Stimulated activated CD8-positive, alpha-beta memory T cell treated with anti-CD3 and anti-CD28 coated beads, Interleukin-15, amount 100 ng/mL, for 1 hour (primary cell): ENCODE measurements at places on chromosomes 7 and 10.

GRCh38 chr10:92240289-92241157, 50.4 kb downstream of the CPEB3 start:
- no peak for DNase-seq

DNA sequence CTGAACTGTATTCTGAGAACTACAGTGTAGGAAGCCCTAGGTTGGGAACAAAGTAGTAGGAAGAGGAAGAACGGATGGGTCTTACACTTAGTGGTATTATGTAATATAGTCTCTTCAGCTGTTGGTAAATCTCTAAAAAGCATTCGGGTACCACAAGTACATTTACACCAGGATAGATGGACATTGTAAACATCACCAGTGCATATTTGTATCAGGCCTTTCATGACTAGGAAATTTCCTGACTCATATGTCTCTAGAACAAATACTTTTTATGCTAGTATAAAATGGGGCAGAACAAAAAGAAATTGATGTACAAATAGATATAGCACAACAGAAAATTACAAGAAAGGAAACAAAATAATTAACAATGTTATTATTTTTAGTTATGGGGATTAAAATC, 21.5 kb upstream of the OR6B1 start:
- no peak for DNase-seq

- no peak for DNase-seq
Observed at GRCh38 chr7:16397501-16398145, 23.7 kb downstream of the CRPPA start.

- no peak for DNase-seq
Observed at GRCh38 chr7:158910254-158911053, 54.1 kb downstream of the DYNC2I1 start.

DNA sequence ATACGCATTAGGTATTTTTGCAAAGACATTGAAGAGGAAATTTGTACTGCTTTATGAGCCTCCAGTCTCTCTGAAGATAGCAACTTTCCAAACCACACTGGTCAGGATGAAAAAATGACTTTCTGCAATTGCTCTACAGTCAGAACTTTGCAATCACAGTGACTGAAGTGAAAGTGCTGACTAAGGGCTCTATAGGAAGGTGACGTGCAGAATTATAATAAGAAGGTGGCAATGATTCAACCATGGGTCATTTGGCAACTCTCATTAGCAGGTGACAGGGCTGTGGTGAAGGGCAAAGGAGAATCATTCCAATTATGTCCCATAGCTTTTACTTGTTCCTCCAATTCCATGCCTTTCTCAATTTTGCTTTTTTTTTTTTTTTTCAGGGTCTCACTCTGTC, 311.0 kb downstream of the ANKRD30A start:
- no peak for DNase-seq

- DNase-seq: no peak
Observed at GRCh38 chr7:133118261-133118660, 36.4 kb upstream of the CHCHD3 start.

GRCh38 chr7:139523199-139523941, at the start of gene CLEC2L:
TSS of gene CLEC2L (plus strand) at chr7:139523685. CDS start at chr7:139523928, 243 bp downstream.
- no peak for DNase-seq

DNA sequence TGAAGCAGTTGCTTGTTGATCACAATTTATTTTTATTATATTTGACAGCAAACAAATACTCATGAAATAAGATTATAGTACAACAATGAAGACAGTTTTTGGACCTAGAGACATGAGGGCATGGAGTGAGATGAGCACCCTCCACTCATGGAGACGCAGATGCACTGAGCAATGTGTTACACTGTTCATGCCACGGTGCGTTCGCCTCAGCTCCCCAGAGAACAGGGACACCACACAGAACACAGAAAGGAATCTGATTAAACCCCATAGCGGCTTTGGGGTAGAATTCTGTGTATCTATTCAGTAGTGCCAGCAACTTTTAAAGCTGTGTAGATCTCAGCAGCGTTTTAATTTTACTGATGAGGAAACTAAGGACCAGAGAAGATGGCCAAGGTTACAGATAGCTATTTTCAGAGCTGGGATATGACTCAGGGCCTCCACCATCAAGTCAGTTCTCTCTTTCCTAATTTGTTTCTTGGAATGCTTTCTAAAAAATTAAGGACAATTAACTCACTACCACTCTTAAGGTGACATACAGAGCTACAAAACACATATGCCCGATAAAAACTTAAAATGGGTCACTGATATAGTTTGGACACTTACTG, 33.6 kb downstream of the FAM25A start:
- DNase-seq: no peak
